ENCODE measurements at places on chromosomes 5 and 9.
A peak's percentile ranks its signal among the peaks of the same experiment; 100 is the strongest.

DNA sequence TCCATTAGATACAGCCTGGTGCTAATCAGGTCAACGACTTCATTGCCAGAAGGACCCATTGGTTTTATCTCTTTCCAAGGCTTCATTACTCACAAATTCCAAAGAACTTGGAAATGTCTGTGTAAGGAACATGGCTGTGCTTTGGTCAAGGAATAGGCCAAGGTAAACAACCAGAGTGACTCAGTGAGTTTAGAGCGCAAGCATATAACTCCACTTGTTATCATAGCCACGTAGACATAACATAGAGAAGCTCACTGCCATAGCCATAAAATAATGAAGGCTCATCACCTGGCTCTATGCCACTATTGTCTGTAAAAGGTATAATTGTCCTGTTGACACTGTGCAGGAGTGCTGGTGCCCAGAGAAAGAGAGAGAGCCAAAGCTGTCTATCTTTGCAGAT lies 139.3 kb upstream of the PLCXD3 start:
- DNase-seq, result no peak

GRCh38 chr5:154164249-154164581 lies 26.3 kb upstream of the GALNT10 start:
- DNase-seq, result no peak

DNA sequence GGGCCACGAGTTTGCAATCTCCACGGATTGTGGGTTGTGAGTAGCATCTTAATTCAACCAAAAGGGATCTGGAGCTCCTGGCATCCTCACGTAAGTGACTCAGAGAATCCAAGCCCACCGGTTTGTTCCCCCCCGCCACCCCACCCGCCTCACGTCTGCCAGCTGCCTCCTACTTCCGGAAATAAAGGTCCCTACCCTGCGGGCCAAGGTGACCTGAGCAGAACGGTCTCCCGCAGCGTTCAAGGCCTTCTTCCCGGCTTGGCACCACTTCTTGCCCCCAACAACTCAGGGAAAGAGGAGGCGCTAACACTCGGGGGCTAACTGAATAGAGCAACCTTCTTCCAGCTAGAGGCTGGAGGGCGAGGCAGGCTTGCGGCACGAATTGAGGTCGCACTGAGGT lies 8.8 kb upstream of the GPRIN1 start:
- DNase-seq, result no peak

GRCh38 chr5:127741412-127741811 lies 38.2 kb downstream of the CCDC192 start:
- no peak for DNase-seq

DNA sequence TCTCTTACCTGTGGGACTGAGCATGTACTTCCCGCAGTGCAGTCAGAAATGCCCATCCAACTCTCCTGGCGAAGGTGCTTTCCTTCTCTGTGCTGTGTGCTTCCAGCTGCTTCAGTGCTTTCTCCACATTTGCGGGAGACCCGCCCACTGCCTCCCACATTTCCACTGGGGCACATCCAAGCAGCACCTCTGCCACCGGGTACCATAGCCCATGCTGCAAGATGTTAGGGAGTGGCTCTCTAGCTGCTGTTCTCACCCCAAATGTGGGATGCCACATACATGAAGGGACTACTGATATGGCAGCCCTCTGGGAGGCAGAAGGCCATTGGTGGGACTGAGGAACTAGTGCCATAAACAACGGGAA lies 8.8 kb downstream of the DMAC1 start:
- no peak for DNase-seq

DNA sequence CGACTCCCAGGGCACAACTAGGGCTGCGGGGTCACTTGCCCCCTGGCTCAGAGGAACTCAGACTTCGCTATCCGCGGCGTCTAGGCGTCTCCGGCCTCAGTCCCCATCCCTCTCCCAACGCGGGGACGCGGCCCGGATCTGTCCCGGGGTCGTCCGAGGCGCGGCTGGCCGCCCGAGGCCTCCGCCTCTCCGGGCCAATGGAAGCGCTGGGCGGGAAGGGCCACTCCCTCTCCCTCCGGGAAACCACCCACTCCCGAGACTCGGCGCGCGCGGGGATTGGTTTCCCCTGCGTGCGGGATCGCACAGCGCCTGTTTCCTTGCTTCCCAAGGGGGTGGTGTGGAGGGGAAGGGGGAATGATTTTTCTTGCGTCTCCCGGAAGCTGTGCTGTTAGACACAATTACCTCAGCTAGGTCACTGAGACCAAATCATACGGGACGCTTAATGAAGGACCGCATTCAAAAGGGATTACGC lies 38.3 kb downstream of the NR2F1 start:
- no peak for DNase-seq

DNA sequence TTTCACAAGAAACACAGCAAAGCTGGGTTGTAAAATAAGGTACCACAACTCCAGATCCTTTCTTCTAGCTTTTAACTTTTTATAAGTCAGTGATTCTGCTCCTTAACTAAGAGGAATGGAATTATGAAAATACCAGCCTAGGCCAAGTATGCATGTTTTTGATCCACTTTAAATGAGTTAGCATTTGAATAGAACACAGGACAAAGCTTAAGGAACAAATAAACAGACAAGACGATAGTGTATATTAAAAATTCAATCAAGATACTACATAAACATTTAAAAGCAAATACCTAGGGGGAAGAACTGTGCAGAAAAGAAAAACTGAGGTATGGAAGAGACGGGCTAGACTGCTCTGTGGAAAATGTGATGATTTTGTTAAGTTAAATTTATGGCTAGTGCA lies 200.7 kb downstream of the LURAP1L start:
- DNase-seq, result no peak

DNA sequence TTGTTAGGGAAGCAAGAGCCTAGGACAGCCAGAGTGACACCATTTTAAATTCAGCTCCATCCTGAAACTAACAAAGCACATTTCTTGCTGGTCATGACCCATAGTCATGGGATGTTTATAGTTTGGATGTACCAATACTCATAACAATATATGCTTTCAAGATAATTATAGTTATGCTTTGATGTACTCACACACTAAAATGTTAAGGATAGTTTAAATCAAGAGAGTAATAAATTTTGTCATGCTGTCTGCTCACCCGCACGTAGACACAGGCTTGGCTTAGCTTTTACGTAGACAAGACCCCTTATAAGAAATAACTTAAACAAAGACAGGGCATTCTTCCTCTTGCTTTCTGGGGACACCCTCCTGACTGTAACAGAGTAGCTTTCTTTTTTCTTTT lies 8.9 kb upstream of the STXBP1 start:
- no peak for DNase-seq

GRCh38 chr9:131266266-131267229 lies 9.8 kb downstream of the FAM78A start:
- no peak for DNase-seq

DNA sequence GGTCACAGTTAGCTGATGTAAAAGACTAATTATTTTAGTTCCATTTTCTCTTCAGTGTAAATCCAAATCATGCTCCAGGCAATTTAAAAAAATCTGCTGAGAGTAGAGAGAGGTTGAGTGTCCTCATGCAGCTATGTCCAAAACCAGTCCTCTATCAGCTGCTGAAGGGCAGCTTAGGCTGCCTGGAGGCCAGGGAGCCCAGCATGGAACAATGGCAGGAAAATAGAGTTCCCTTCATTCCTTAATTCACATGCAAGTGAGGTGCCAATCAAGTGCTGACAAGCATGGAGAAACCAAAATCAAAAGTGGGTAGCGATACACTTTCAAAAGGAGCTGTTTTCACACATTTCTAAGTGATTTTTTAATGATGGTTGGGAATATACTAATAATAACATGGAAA lies 78.3 kb upstream of the POU5F2 start:
- DNase-seq, result no peak

GRCh38 chr9:88995627-88996026 lies 4.4 kb downstream of the S1PR3 start:
- DNase-seq, result no peak

GRCh38 chr9:96859461-96860198 lies 5.3 kb upstream of the ZNF782 start:
- DNase-seq, result no peak

GRCh38 chr5:37715361-37715760 lies 124.5 kb downstream of the GDNF start:
- no peak for DNase-seq

- DNase-seq, result no peak
Measured at GRCh38 chr5:40547994-40548575, 131.6 kb upstream of the PTGER4 start.

- no peak for DNase-seq
Measured at GRCh38 chr9:99425923-99426842, 204.1 kb downstream of the SEC61B start.

DNA sequence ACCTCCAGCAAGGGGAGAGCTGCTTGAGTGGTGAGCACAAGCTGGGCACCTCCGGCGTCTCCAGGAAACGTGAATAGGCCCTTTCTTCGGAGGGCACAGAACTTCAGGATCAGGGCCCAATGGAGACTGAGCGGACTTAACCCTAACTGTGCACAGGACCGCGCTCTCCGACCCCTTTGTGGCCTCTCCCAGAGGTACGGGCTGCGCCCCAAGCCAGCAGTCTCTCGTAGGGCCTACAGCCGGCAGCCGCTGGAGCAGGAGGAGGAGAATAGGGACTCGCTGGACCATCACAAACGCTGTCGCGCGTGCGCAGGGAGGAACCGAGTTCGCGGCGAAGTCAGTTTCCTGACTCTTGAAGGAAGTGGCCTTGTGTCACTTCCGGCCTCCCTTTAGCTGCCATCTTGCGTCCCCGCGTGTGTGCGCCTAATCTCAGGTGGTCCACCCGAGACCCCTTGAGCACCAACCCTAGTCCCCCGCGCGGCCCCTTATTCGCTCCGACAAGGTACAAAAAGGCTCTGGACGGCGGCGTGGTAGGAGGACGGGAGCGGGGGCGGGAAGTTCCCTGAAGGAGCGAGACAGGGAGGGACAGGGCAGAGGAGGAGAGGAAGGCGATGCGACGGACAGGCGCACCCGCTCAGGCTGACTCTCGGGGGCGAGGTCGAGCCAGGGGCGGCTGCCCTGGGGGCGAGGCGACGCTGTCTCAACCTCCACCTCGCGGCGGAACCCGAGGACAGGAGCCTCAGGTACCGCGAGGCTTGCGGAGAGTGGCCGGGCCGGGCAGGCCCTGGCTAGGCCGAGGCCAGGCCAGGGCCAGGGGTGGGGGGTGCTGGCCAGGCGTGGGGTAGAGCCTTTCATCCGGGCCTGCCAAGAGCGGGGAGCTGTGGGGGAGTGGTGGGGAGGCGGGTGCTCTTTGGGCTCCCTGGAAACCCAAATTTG lies at the start of gene BTF3:
Gene BTF3, plus strand, starts transcription at position 386 of the 936 bp plus-strand sequence. Its CDS starts 226 bp downstream, at position 612.
- peak; percentile 94 for DNase-seq

DNA sequence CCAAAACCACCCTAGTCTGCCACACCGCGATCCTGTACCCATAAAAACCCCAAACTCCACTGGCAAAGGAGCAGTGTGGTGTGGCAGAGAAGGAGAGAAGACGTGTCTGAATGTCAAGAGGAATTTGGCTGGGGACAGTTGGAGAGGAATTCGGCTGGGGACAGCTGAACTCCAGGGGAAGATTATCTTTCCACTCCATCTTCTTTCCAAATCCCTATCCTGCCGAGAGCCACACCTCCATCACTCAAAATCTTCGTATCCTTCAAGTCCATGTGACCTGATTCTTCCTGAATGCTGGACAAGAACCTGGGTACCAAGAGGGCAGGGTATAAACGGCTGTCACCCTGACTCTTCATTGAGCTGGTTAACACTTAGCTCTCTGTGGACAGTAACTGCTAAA lies 448.1 kb downstream of the ARHGEF28 start:
- DNase-seq, result no peak

- DNase-seq, result no peak
Measured at GRCh38 chr5:112965733-112966306, 10.8 kb upstream of the DCP2 start.

- peak; percentile 29 for DNase-seq
Measured at GRCh38 chr5:73201547-73202513, 28.8 kb downstream of the TMEM174 start.

GRCh38 chr9:104094534-104095015 lies 466 bp downstream of the SMC2 start:
- DNase-seq, result no peak

GRCh38 chr5:38417658-38418017 lies 138.8 kb downstream of the LIFR start:
- DNase-seq, result no peak

- no peak for DNase-seq
Measured at GRCh38 chr9:19408316-19408692, 505 bp upstream of the ACER2 start.
